T-cell (primary cell): ENCODE measurements at places on chromosomes 11 and 22. TPM values are rescaled to one million over a fixed set of nuclear protein-coding genes. Genes with fewer than 3 reads are reported as not detected.

DNA sequence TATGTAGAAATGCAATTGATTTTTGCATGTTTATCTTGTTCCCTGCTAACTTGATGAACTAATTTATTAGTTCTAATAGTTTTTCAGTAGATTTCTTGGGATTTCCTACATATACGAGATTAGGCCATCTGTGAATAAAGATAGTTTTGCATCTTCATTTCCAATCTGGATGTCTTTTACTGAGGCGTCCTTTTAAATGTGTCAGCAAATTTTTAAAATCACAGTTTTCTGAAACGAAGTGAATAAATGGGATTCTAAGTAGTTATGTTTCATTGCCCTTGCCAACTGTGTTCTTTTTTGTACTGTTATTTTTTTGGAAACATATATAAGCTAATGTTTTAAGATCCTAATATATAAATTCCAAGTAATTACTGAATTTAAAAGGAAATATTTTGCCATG, 50.0 kb downstream of the CYP2R1 start:
- no peaks in the 10 kb centered on the region for H3K36me3 ChIP-seq
- H3K27ac ChIP-seq = no peak overlapping the region
- H3K4me3 ChIP-seq = no peak overlapping the region
- H3K27me3 ChIP-seq = no peaks in the 10 kb centered on the region

- no peaks in the 10 kb centered on the region for H3K27me3 ChIP-seq
- H3K27ac ChIP-seq = peak overlapping the region; percentile 95
- H3K4me3 ChIP-seq = peak overlapping the region; percentile 92
- H3K36me3 ChIP-seq = no peaks in the 10 kb centered on the region
Measured at GRCh38 chr11:65424205-65425104, 1.9 kb downstream of the NEAT1 start.

DNA sequence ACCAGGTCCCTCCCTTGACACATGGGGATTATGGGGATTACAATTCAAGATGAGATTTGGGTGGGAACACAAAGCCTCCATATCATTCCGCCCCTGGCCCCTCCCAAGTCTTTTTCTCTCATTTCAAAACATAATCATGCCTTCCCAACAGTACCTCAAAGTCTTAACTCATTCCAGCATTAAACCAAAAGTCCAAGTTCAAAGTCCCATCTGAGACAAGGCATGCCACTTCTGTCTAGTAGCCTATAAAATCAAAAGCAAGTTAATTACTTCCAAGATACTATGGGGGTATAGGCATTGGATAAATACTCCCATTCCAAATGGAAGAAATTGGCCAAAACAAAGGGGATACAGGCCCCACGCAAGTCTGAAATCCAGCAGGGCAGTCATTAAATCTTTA, 19.7 kb upstream of the EIF4G2 start:
- no peak for DNase-seq
- no peaks in the 10 kb centered on the region for H3K4me1 ChIP-seq
- no peaks in the 10 kb centered on the region for H3K27me3 ChIP-seq
- H3K36me3 ChIP-seq = no peaks in the 10 kb centered on the region
- no peak overlapping the region for H3K4me3 ChIP-seq
- H3K27ac ChIP-seq = no peak overlapping the region

DNA sequence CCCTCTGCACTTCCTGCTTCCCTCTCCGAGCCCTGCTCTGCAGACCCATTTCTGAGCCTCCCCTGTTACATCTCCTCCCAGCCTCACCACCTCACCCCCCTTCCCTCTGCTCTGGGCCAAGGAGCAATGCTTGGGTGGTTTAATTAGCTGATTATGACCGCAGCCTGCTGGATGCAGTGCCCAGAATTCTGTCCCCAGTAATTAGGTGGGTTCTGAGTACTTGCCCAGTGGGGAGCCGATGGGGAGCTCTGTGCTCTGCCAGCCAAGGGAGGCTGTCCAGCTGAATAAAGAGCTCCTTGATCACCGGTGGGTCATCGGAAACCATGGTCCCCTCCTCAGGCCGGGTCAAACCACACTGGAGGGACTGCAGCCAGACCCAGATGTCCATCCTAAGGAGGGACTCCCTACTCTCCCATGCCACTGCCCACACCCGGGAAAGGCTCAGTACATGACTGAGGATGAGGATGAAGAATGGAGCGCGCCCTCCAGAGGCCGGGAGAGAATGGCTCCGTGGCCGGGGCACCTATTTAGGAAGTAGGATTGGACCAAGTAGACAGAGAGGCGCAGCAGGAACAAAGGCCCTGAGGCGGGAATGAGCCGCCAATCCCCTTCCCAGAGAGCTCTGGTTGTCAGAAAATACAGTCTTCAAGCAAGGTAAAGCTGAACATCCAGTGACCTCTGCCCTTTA, 9.1 kb downstream of the ARRB1 start:
- H3K27ac ChIP-seq = peak overlapping the region; percentile 41
- no peaks in the 10 kb centered on the region for H3K36me3 ChIP-seq
- peaks cover 73% of the 10 kb centered on the region for H3K4me1 ChIP-seq
- no peaks in the 10 kb centered on the region for H3K27me3 ChIP-seq
- DNase-seq = no peak

DNA sequence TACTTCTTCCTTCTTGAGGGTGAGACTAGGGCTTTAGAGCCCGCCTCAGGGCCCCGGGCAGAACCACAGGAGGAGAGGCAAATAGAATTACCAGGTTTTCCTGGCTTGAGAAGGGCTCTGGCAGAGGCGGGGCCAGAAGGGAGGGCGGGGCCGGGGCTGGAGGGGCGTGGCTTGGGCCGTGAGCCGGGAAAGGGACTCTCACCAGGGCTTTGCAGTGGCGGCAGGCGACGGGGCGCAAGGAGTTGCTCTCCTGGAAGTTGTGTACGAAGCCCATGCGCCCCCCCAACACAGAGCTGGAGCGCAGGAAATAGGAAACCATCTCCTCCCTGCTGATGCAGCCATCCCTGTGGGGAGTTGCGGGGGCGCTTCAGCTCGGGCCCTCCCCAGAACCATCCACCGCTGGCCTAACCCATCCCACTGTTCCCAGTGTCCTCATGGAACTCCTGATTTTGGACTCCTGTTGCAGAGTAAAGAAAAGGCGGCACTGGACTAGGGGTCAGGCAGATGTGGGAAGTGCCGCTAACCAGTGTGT, 6.9 kb upstream of the NRXN2 start:
- peaks cover 66% of the 10 kb centered on the region for H3K36me3 ChIP-seq
- H3K27ac ChIP-seq = no peak overlapping the region
- no peak overlapping the region for H3K4me3 ChIP-seq
- peaks cover 8% of the 10 kb centered on the region for H3K4me1 ChIP-seq

DNA sequence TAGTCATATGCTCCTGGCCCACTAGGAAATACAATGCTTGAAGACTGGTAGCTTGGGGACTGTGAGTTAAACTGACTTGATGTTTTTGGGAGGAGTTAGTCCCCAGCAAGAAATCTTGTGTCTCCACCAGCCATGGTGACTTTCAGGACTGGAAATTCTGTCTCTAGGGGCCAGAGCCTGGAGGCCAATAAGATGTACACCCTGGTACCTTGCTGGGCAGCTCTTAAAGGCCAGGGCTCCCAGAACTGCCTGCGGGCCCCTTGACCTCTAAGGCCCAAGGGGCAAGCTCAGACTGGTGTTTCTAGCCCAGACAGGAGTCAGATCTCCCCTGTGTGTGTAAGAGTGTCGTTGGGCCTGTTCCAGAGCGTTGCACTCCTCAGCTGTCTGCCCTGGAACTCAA, 128.7 kb upstream of the C11orf58 start:
- H3K4me3 ChIP-seq = no peak overlapping the region
- H3K27ac ChIP-seq = no peak overlapping the region
- H3K36me3 ChIP-seq = no peaks in the 10 kb centered on the region

- H3K27me3 ChIP-seq = no peaks in the 10 kb centered on the region
- H3K4me3 ChIP-seq = no peak overlapping the region
- no peaks in the 10 kb centered on the region for H3K4me1 ChIP-seq
- no peak overlapping the region for H3K27ac ChIP-seq
- no peak for DNase-seq
- H3K36me3 ChIP-seq = peaks cover 94% of the 10 kb centered on the region
Measured at GRCh38 chr22:42880815-42881214, 23.7 kb upstream of the ARFGAP3 start.

DNA sequence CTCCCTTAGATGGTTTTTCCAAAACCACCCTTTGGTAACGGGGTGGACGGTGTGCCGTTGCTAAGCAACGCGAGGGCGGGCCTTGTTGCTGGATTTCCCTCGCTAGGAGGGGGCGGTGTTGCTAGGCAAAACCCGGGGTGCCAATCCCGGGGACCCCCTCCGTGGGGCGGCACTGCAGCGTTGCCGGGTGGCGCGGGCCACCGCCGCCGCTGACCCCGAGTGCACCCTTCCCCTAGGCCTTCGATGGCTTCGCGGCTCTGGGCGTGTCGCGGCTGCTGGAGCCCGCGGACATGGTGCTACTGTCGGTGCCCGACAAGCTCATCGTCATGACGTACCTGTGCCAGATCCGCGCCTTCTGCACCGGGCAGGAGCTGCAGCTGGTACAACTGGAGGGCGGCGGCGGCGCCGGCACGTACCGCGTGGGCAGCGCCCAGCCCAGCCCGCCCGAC, 8.9 kb downstream of the EHBP1L1 start:
- no peaks in the 10 kb centered on the region for H3K27me3 ChIP-seq
- no peak overlapping the region for H3K27ac ChIP-seq
- no peak overlapping the region for H3K4me3 ChIP-seq
- peaks cover 7% of the 10 kb centered on the region for H3K36me3 ChIP-seq

Gene MSANTD4
- total RNA-seq = 16.0 TPM

Gene ANO9
- total RNA-seq = 120 TPM

Gene SF3B2
- total RNA-seq = 233 TPM
